Fibroblast of skin of right biceps (primary cell): ENCODE measurements at places on chromosomes 6 and 20.
A peak's percentile ranks its signal among the peaks of the same experiment; 100 is the strongest.

DNA sequence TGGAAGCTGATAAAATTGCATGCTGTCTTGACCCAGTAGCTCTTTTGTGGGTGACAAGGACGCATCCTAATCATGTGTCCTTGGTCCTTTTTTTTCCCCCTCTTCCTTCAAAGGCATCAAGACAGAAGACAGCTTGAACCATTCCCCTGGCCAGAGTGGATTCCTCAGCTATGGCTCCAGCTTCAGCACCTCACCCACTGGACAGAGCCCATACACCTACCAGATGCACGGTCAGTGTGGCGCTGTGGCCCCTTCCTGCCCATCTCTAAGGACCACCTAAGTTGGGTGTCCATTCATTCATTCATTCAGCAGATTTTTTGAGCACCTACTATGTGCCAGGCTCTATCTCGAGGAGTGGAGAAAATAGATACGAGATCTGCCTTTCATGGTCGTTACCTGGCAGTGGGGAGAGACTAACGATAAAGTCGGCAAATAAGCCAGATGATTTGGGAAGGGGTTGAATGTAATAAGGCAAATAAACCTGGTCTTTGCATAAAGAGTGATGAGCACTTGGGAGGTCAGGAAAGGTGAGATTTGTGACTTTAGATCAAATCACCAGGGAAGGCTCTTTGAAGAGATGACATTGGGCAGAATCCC, 121.5 kb downstream of the EYA2 start:
- no peak for DNase-seq

GRCh38 chr6:168416531-168416930, 24.5 kb upstream of the SMOC2 start:
- no peak for DNase-seq

GRCh38 chr6:138593124-138593877, 94.0 kb upstream of the NHSL1 start:
- DNase-seq: peak; percentile 97

- DNase-seq: peak; percentile 46
Measured at GRCh38 chr6:90078513-90079289, 184.4 kb downstream of the GJA10 start.

DNA sequence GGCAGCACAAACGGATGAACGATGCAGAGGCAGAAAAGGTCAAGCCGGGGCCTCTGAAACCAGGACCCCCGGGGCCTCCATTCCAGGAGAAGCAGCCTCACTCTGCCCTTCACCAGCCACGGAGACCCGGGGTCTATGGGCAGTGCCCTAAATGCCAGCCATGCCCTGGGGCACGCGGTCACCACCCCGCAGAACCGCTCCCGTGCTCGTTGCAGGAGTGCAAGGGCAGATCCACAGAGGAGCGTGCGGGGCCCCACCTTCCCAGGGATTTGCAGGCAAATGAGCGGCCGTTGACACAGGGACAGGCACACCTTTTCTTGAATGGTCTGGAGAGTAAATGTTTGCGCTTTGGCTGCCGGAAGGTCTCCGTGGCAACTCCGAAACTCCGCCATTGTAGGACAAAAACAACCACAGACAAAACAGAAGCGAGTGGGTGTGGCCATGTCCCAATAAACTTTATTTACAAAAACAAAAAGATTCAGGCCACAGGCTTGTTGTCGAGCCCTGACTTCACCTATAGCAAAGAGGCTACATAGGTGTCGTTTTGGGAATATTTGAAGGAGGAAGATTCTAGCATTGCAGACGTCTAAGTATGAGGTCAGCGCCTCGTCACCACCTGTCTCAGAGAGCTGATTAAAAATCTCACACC, 163.3 kb downstream of the TAF4 start:
- no peak for DNase-seq

GRCh38 chr20:49288784-49289696, 11.2 kb upstream of the ZNFX1 start:
- no peak for DNase-seq

- DNase-seq: no peak
Measured at GRCh38 chr6:13434777-13435176, 52.6 kb downstream of the GFOD1 start.
